ENCODE measurements at places on chromosomes 12 and 14.

GRCh38 chr12:64124511-64125197 lies 97.4 kb downstream of the KICS2 start:
- DNase-seq, result no peak

DNA sequence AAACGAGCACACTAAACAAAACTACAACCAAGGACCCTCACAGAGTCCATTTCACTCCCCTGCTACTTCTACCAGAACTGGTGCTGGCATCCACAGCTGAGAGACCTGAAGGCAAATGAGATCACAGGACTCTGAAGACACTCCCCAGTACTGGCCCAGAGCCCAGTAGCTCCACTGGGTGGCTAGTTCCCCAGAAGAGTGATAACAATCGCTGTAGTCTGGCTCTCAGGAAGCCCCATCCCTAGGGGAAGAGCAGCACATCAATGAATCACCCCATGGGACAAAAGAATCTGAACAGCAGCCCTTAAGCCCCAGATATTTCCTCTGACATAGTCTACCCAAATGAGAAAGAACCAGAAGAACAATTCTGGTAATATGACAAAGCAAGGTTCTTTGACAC lies 190.7 kb upstream of the BMP4 start:
- peak; percentile 37 for DNase-seq

DNA sequence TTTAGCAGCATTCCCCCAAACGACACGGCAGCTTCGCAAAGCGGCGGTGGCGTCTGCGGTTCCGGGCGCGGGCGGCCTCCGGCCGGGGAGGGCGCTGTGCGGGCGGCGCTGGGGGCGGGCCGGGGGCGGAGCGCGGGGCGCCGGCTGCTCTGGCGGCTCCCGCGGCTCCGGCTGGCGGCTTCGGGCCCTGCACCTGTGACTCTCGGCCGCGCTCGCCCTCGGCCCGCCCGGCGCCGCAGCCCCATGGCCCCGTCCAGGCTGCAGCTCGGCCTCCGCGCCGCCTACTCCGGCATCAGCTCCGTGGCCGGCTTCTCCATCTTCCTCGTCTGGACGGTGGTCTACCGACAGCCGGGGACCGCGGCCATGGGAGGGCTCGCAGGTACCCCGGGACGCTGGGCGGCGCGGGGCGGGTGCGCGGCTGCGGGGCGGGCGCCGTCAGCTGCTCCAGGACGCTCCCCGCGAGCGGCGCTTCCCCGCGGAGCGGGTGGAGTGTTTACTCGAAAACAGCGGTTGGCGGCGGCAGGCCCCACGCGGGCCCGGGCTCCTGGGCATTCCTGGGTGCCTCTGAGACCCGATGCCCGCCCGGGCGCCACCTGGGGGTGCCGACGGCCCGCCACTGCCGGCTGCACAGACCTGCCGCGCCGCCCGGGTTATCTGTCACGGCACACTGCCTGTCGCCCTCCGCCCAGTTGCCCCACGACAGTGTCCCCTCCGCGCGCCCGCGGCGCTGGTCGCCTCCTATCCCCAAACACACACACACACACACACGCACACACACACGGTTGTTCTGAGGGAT lies at the start of gene SLC48A1:
Gene SLC48A1, plus strand, starts transcription at position 177 of the 796 bp plus-strand sequence. Its CDS starts 67 bp downstream, at position 244.
- peak; percentile 88 for DNase-seq

DNA sequence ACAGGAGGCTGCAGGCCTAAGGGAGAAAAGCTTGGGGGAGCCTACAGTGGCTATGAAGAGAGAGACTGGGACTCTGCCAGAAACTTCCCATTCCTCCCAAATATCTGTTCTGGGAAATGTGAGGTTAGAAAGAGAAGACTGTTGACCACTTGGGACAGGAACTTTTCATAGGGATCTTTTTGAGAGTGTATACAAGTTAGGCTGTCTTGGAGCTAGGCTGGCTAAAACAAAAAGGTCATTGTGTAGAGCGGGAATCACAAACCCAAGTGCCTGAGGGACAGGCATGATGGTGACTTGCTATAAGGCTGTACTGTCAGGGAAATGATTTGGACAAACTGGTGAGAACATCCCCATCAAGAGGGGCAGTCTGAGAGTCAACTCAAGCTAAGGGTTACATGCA lies 175.1 kb downstream of the GRIP1 start:
- no peak for DNase-seq

GRCh38 chr12:83985084-83985483 lies 927.5 kb downstream of the SLC6A15 start:
- no peak for DNase-seq
